ENCODE measurements at places on chromosomes 3 and 15. TPM values are rescaled to one million over a fixed set of nuclear protein-coding genes. Genes with fewer than 3 reads are reported as not detected.
A peak's percentile ranks its signal among the peaks of the same experiment; 100 is the strongest.

DNA sequence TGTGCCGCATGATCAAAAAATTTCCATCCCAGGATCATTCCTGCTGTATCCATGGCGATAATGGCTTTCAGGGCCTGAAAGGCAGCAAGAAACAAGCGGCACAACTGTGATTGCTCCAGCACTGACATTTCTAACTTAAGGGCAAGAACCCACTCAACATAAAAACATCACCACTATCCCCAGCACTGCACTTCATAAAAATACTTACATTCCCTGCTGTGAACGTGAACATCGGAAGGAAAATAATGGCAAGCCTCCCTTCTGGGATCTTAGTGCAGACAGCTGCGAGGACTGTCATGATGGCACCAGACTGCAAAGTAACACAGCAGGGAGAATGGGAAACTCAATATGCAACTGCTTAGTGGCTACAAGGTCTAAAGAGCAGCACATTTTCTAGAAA, 8.1 kb upstream of the MAP6D1 start:
- no peaks in the 10 kb centered on the region for H3K4me1 ChIP-seq
- DNase-seq = no peak
- no peak overlapping the region for H3K4me3 ChIP-seq
- no peak overlapping the region for H3K27ac ChIP-seq

DNA sequence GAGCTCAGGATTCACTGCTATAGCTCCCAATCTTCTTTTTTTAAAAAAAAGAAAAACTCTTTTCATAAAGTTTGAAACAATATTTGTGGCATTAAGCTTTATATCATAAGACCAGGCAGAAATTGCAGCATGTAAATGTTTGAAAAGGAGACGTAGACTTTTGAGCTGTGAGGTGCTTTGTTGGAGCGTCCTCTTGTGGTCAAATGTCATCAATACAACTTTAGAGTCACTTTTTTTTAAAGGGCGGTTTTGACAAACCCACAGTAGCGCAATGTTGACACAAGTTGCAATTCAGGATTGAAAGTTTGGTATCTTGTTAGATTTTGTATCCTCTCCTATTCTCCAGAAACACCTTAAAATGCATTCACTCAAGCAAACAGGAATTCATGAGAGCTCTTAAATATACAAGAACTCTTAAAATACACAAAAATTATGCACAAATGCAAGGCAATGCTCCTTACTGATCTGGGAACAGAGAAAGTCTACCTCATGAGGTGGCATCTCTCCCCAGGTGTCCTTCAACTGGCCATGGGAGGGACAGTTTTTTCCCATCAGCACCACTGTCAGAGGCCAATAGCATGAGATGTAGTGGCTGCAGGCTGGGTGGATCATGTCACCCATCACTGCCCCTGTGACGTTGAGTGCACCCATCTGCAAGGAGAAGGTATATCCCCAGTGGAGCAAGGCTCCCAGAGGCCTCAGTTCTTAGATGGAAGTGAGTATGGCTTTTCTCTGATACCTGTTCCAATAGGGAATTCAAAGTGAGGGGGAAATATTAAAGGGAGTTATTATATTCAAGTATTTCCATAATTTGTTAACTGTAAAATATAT, 70.7 kb downstream of the ANXA2 start:
- no peak overlapping the region for H3K4me3 ChIP-seq
- peaks cover 58% of the 10 kb centered on the region for H3K27me3 ChIP-seq
- H3K4me1 ChIP-seq = peaks cover 22% of the 10 kb centered on the region
- DNase-seq = no peak
- no peak overlapping the region for H3K27ac ChIP-seq

GRCh38 chr3:150763841-150764483, 993 bp upstream of the SIAH2 start:
- peaks cover 2% of the 10 kb centered on the region for H3K36me3 ChIP-seq
- peaks cover 37% of the 10 kb centered on the region for H3K4me1 ChIP-seq
- peak overlapping the region; percentile 100 for H3K27ac ChIP-seq
- peak overlapping the region; percentile 99 for H3K4me3 ChIP-seq

Gene C2CD4A
- not detected for total RNA-seq

Gene FHIT
- 1.6 TPM for total RNA-seq

Gene INAFM2
- total RNA-seq = 70.3 TPM

- no peaks in the 10 kb centered on the region for H3K36me3 ChIP-seq
- DNase-seq = no peak
- no peaks in the 10 kb centered on the region for H3K27me3 ChIP-seq
- no peak overlapping the region for H3K27ac ChIP-seq
These were observed 154.8 kb upstream of the ROBO1 start for GRCh38 chr3:79922633-79923032.

GRCh38 chr3:58660998-58661397, 5.6 kb downstream of the FAM3D start:
- no peak for DNase-seq
- H3K4me1 ChIP-seq = no peaks in the 10 kb centered on the region
- no peak overlapping the region for H3K4me3 ChIP-seq
- no peak overlapping the region for H3K27ac ChIP-seq

- peaks cover 20% of the 10 kb centered on the region for H3K4me1 ChIP-seq
- DNase-seq = no peak
- no peak overlapping the region for H3K4me3 ChIP-seq
- no peak overlapping the region for H3K27ac ChIP-seq
- H3K36me3 ChIP-seq = no peaks in the 10 kb centered on the region
- H3K27me3 ChIP-seq = no peaks in the 10 kb centered on the region
These were observed 17.9 kb downstream of the IL12A start for GRCh38 chr3:160006282-160007163.

Gene CYP11A1
- total RNA-seq = not detected

Gene MIX23
- 18.1 TPM for total RNA-seq

GRCh38 chr3:108940166-108940565, 13.5 kb downstream of the GUCA1C start:
- no peaks in the 10 kb centered on the region for H3K4me1 ChIP-seq
- H3K27me3 ChIP-seq = peaks cover 4% of the 10 kb centered on the region
- H3K36me3 ChIP-seq = no peaks in the 10 kb centered on the region

GRCh38 chr3:23712656-23713559, 92.8 kb upstream of the UBE2E1 start:
- no peak for DNase-seq
- peak overlapping the region; percentile 57 for H3K4me3 ChIP-seq
- no peaks in the 10 kb centered on the region for H3K27me3 ChIP-seq

DNA sequence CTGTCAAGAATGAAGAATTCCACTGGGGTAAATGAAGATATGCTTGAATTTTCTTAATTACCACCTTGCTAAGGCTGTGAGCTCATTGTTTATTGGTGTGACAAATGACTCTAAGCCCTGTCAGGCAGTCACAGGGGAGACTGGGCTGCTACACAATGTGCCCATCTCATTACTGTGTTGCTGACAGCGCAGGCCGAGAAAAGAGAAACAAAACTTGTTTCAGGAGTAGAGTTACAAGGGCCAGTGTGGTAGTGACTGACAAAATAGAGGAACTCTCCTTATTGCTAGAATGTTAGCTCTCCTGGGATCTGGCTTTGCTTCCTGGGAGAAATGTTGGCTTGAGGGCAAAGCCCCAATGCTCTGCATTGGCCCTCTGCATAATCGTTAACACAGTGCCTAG, 130.4 kb upstream of the CRBN start:
- no peaks in the 10 kb centered on the region for H3K27me3 ChIP-seq
- H3K36me3 ChIP-seq = no peaks in the 10 kb centered on the region
- no peaks in the 10 kb centered on the region for H3K4me1 ChIP-seq
- no peak overlapping the region for H3K27ac ChIP-seq
- H3K4me3 ChIP-seq = no peak overlapping the region
- no peak for DNase-seq

GRCh38 chr15:69515926-69516325, 63.3 kb downstream of the RPLP1 start:
- H3K36me3 ChIP-seq = no peaks in the 10 kb centered on the region
- no peak overlapping the region for H3K27ac ChIP-seq
- H3K4me3 ChIP-seq = no peak overlapping the region
- H3K4me1 ChIP-seq = no peaks in the 10 kb centered on the region
- peaks cover 66% of the 10 kb centered on the region for H3K27me3 ChIP-seq

Gene DPH6
- 14.3 TPM for total RNA-seq
